Femur (tissue), 1 donor: ENCODE measurements at places on chromosomes 2 and 18.

DNA sequence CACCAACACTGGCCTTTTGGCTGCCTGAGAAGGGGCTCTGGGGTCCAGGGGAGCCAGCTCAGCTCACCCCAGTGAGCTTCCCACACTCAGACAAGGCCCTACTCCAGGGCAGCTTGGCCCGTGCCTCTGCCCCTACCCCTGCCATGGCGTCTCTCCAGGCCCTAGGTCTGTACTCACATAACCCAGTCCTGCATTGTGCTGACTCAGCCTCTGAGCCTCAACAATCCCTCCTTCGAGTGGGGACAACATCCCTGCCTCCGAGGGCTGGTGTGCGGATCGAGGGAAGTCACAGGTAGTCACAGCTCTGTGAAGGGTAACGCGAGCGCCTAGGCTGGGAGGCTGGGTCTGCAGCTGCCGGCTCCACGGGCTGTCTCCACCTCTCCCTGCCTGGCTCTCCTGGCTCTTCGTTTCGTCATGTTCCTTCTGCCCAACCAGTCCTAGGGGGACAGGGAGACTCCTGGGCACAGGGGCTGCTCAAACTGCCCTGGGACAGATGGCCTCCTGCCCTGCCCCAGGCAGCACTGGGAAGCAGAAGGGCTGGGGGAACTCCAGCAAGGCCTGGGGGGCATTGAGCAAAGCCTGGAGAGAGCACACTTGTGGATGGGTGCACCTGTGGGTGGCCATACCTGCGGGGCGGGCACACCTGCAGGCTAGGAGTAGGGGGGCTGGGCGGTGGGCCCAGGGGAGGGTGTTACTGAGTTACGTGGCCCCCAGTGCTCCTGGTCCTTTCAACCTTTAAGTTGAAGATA, 74.6 kb downstream of the RRM2 start:
- DNase-seq, result no peak

GRCh38 chr2:125644257-125644656, 1011.7 kb upstream of the GYPC start:
- no peak for DNase-seq

GRCh38 chr18:45783097-45784075, 42.1 kb upstream of the SIGLEC15 start:
- DNase-seq, result no peak

DNA sequence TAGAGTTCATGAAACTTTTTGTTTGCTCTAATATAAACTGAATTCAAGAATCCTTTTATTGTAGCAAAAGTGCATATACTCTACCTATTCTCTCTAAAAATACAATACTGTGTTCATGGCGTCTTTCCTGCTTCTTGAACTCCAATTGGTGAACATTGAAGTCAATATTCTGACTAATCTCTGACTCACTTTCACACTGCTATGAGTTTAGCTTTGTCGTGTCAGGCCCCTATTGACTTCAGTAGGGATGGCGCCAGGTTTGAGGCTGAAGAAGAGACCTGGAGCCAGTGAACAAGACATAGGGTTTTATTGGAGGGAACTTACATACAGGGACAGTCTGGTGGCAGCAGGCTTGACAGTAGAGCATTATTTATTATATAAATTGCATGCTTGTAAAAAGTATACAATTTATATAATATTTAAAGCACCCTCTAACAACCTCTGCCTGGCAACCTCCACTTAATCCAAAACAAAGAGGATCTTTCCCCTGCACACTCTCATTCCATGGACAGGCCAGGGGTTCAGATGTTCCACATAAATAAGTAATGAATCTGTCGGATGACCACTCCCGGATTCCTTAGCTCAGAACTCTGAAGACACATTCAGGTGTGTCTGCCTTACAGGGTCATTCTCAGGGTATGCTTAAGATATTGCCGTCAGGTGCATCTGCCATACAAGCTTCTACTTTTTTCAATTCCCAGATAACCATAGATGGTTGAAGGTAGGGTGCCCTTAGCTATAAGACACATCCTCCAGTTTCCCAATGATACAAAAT, 141.0 kb downstream of the CERS6 start:
- no peak for DNase-seq

GRCh38 chr2:238720232-238720672, 127.6 kb upstream of the TWIST2 start:
- no peak for DNase-seq

- no peak for DNase-seq
Measured at GRCh38 chr2:99682275-99683060, 192.7 kb upstream of the REV1 start.

GRCh38 chr18:2138552-2138951, 432.8 kb downstream of the METTL4 start:
- no peak for DNase-seq
